Parietal lobe (tissue), 2 donors: ENCODE measurements at places on chromosomes 16 and 17. TPM values are rescaled to one million over a fixed set of nuclear protein-coding genes. Genes with fewer than 3 reads are reported as not detected.

Gene PEX12
- 4.7 TPM for total RNA-seq

Gene TBC1D3K
- total RNA-seq: 0.31 TPM

Gene TNS4
- not detected for total RNA-seq

Gene CCL7
- not detected for total RNA-seq

Gene CHD9NB
- not detected for total RNA-seq

Gene VMO1
- not detected for total RNA-seq

Gene TBC1D3G
- not detected for total RNA-seq

Gene CBX2
- 18.2 TPM for total RNA-seq

Gene SPIRE2
- total RNA-seq: 33.5 TPM

Gene MYOCD
- total RNA-seq: under 0.01 TPM

Gene NPIPB8
- total RNA-seq: not detected

Gene RANBP10
- 16.0 TPM for total RNA-seq

Gene RAP1GAP2
- 49.1 TPM for total RNA-seq
